ENCODE measurements at places on chromosomes 11 and 22.

DNA sequence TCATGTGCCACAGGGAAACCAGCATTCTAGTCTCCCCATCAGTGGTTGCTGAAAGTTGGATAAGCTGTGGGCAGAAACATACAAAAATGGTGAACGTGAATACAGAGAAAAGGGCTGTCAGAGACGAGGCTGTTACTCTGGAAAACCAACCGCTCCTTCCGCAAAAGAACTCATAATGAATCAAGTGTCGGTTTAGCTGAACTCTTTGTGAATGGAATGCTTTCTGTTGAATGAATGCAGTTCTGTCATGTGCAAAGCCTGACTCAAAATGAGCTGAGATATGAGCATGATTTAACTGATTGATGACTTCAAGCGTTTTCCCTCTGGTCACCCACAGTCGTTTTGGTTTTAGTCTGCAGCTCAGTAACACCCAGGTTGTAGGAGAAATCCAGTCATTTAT, 298.3 kb downstream of the ETS1 start:
- no peak for DNase-seq

DNA sequence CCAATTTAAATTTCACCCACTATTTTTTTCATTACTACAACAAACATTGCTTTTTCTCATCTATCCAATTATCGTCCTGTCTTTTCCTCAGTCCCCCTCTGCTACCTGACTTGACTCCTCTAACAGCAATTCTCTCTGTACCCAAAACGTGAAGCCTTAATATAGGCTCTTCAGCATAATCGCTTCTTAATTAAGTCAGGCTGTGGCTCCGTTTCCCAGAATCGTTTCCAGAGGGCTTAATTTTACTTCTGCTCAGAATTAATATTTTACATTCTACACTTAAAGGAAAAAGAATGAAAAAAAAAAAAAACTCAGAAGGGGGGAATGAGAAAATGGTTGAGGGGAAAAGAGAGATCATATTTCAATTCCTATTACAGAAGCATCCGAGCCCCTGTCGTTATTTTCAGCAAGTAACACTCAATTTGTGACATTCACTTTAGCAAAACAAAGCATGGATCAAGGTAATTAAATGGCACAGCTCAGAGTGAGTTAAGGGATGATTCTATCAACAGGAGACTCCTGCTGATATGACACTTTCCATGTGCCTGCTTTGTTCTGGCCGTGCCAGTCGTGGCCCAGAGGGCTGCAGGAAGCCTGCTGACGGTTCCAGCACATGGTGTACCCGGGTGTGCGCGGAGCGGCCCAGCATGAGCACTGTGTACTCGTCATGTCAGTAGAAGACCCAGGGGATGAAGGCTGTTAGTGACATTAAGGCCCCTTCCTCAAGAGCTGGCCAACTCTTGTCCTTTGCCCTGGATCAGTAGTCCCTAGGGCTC, 272.5 kb downstream of the NTM start:
- no peak for DNase-seq

- DNase-seq, result no peak
Measured at GRCh38 chr11:70824605-70825245, 426.4 kb downstream of the CTTN start.

DNA sequence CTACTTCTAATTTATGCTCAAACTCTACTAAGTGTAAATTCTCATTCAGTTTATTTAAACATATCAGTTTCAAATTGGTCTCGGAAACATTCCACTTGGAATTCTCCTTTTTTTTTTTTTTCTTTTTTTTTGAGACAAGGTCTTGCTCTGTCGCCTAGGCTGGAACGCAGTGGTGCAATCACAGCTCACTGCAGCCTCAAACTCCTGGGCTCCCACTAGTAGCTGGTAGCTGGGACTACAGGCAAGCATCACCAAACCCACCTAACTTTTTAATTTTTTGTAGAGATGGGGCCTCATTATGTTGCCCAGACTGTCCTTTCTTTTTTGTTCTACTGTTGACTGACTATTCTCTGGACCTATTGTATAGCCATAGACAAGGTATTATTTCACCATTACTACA, 33.3 kb upstream of the CCDC81 start:
- no peak for DNase-seq

DNA sequence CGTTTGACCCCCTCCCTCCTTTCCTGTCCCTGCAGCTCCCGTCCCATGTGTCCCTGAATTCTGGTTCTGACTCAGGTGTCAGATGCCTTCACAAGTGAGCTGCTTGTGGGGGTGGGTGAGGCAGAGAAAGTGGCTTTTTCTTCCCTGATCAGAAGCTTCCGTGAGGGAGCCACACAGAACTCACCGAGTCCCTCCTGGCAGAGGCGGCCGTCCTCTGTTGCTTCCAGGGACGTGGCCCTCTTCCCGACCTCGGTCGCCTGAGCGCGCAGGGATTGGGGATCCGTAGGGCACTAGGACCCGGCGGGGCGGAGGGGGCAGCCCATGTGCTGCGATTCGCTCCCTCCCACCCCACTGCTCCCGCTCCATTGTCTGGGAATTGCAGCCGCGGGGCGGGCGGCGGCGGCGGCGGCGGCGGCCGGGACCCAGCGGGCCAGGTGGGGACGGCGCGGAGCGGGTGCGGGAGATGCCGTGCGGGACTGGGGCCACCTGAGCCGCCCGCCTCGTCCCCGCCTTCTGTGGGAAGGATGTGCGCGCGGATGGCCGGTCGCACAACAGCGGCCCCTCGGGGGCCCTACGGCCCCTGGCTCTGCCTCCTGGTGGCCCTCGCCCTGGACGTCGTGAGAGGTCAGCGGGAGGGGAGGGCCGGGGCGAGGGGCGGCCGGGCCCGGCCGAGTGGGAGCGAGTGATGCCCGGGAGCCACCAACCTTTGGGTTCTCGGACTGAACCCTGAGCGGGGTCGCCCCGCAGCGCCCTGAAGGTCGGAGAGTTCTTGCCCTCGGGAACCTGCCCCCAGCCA, at the start of gene TMEM132A:
Gene TMEM132A (plus strand): TSS at position 351 of the 796 bp plus-strand sequence. CDS start 174 bp downstream, at position 525.
- DNase-seq, result no peak

DNA sequence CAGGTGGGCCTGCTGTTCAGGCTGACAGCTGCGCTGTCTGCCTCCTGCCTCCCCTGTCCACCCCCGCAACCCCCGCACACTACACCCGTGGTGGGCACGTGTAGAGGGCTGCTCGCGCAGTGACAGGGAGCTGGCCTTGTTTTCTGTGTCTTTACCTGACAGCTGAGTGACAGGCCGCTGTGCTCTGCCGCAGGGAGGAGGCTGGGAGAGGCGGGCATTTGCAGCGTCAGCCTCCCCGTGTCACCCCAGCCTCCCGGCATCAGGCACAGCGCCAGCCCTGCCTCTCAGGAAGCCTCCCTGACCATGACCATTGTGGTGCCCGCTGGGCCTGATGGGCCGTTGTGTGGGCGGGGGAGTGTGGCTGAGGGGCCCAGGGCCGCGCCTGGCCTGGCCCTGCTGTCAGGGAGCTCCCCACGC, 32.0 kb upstream of the RELT start:
- no peak for DNase-seq

DNA sequence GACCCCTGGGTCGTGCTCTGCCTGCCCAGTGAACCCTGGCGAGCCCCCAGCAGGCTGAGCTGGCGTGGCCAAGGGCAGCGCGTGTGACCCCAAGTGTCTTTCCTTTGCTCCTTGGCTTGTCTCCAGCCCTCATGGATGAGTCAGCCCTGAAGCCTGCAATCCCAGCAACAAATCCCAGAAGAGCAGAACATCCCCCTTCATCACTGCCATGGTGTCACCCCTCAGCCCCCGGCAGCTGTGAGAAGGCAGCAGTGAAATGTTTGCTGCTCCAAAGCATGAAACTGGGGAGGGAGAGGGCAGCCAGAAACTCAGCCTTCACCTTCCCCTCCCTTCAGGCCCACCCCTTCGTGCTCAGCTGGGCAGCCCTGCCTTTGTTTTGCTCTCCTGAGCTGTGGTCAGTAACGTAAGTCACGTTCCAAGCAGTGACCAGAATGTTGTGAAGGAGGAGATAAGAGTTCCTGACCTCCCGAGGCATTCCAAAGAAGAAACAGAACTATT, 29.8 kb downstream of the ADAMTS15 start:
- DNase-seq, result no peak

DNA sequence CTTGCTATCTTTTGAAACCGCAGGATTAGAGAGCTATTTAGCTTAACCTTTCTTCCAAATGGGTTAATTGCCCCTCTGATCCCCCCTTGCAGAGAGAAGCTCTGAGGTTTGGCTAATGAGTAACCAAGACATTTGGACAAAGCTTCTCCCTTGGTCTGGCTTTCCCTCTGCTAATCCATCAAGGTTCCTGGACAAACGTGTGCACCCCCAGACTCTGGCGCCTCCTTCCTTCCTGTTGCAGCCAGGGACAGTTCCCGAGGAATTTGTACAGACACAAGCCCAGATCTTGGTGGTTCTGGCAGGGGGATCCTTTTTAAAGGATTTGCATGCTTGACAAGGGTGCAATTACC, 1.6 kb downstream of the KIAA1671 start:
- DNase-seq, result no peak

GRCh38 chr11:2512431-2513407, 67.9 kb downstream of the KCNQ1 start:
- DNase-seq, result no peak

GRCh38 chr11:122214567-122214966, 98.6 kb upstream of the BLID start:
- no peak for DNase-seq

- DNase-seq, result no peak
Measured at GRCh38 chr11:41254966-41255365, 204.5 kb downstream of the LRRC4C start.

DNA sequence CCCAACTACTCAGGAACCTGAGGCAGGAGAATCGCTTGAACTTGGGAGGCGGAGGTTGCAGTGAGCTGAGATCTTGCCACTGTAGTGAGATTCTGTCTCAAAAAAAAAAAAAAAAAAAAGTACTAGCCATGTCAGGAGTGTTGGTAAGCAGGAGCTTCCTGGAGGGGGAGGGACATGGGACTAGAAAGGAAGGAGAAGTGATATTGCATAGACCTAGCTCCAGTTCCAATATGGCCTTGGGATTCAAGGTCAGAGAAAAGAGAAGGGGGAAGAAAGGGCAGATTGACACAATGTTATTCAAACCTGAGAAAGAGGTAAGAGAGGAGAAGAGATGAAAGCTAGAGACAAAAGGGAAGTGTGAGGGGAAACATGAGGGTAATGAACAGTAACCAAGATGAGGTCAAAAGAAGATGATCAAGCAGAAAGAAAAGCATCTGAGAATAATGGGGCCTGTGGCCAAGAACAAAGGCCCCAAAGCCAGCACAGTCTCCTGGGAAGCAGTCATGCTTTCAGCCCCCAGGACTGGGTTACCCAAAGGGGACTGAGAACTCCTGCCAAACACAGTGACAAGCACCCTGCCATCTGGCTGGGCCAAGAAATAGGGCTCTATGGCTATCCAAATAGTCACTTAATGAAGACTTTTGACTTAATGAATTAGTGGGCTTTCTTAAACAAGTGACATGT, 51.7 kb upstream of the FTH1 start:
- no peak for DNase-seq

GRCh38 chr22:20186183-20186870, 35.5 kb upstream of the CCDC188 start:
- DNase-seq, result no peak

GRCh38 chr11:76656571-76657081, 13.9 kb downstream of the LRRC32 start:
- DNase-seq, result peak; percentile 52

GRCh38 chr11:89484896-89485295, 6.3 kb downstream of the NOX4 start:
- no peak for DNase-seq

DNA sequence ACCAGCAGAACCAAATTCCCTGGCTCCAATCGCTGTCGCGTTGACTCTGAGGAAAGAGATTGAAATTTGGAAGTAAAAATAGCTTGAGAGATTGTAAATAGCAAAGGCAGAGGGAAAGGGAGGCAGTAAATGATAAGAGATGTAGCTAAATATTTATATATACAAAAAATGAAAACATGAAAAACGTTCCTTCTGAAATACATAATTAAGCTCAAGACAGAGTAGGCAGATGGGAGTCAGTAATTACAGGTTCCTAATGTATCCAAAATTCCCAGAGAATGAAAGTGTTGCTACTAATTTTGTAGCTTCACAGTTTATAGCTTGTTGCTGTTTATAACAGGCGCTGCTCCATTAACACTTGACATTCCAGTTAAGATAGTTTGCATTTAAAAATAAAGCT, 648.7 kb downstream of the KCNA4 start:
- no peak for DNase-seq
